ENCODE measurements at places on chromosomes 7 and 10.

GRCh38 chr7:119271147-119271779, 1001.7 kb upstream of the KCND2 start:
- DNase-seq: peak; percentile 5

GRCh38 chr10:95517536-95518454, 43.4 kb downstream of the SORBS1 start:
- DNase-seq: no peak

DNA sequence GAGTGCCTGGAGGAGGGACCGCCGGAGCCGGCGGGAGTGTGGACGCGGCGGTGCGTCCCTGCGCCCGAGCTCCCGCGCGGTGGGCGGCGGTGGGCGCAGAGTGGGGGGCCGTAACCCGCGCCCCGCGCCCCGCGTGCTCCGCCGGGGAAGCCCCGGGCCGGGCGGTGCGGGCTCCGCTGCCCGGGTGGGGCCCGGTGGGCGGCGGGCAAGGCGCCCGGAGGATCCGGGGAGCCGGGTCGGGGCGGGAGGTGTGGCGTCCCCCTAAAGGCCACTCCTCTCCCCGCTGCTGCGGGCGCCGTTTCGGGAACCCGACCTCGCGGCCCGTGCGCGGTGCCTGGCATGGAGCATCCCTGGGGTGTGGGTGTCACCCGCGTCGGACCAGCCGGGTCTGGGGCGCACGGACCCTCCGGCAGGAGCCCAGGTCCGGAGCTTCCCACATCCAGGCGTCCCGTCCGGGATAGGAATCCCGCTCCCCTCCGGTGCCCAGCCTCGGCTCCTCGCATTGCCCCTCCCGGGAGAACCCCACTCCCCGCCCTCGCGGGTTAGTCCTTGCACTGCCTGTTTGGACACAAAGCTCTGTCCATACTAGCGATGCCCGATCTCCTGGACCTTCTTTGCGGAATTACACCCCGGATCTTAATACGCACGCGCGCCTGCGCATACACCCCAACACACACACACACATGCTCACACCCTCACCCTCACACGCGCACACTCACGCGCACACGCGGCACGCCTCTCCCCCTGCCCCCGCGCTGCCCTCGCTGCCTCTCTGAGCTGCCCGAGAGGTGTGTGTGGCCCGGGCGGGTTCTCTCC, 723 bp downstream of the MTURN start:
- DNase-seq: peak; percentile 58

- no peak for DNase-seq
Measured at GRCh38 chr7:30888747-30889146, 22.9 kb upstream of the AQP1 start.

- DNase-seq: no peak
Measured at GRCh38 chr10:14235566-14236195, 95.0 kb downstream of the FRMD4A start.

DNA sequence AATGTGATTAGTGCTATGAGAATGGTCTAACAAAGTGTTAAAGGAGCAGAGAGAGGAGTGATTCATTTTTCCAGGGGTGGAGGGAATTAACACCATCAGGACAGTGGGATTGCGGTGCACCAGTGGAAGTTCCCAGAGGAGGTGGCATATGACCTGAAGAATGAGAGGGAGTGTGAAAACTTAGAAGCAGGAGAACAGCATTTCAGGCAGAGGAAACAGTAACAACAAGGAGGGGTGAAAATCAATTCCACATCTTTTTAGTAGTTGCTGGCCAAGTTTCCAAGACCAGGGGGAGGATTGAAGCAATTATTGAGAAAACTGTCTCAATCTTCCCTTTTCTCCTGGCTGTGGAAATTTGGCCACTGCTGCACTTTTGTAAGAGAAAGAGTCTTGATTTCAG, 23.7 kb upstream of the CCDC172 start:
- DNase-seq: no peak

GRCh38 chr10:78934532-78934898, 134.3 kb upstream of the ZMIZ1 start:
- DNase-seq: no peak

DNA sequence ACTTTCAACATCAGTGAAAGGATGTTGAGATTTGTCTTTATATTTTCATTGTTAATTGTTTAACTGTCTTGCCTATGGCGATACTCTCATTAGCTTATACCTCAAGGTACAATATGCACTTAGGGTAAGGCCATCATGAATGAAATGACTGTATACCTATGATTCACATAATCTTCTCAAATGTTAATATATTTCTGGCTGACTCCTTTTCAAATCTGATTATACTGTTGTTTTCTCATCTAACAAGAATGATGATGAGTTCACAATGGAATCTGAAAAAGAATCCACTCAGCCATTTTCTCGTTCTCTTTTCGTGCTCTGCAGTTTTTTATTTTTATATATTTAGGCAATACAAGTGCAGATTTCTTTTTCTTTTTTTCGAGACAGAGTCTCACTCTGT, 159.1 kb downstream of the ARHGAP12 start:
- no peak for DNase-seq

DNA sequence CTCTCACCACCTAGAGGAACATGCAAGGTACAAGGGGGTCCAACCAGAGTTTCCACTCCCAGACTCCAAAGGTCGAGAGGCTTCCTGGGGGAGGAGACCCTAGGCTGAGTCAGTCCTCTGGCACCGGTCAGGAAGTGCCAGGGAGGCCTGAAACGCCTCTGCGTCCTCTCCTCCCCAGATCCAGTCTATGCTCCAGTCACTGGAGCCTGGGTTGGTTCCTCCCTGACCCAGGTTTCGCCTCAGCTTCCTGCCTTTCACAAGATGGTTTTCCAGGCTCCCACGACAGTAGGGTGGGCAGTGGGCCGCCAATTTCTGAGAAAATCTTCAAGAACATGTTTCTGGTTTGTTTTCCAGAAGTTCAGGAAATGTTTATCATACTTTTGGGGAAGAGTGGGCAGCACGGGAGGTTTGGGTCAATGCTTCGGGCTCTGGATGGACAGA, 30.0 kb downstream of the DUSP5 start:
- DNase-seq: no peak

DNA sequence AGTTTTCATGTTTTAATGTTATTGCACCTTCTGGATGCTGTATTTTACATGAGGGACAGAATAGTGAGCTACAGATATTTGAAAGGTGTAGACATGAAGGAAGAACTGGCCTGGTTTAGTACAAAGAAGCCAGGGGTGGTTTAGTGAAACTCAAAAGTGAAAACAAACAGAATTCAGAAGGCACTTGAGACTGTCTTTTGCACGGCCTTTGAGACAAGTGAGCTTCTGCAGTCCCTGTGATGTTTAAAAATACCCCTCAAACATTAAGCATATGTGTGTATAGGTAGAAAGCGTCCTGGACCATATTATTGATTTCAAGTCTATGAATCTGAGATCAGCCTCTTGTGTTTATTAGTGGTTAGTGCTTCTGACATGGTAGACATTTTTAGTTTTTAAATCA, 118.9 kb downstream of the CDK14 start:
- peak; percentile 67 for DNase-seq

DNA sequence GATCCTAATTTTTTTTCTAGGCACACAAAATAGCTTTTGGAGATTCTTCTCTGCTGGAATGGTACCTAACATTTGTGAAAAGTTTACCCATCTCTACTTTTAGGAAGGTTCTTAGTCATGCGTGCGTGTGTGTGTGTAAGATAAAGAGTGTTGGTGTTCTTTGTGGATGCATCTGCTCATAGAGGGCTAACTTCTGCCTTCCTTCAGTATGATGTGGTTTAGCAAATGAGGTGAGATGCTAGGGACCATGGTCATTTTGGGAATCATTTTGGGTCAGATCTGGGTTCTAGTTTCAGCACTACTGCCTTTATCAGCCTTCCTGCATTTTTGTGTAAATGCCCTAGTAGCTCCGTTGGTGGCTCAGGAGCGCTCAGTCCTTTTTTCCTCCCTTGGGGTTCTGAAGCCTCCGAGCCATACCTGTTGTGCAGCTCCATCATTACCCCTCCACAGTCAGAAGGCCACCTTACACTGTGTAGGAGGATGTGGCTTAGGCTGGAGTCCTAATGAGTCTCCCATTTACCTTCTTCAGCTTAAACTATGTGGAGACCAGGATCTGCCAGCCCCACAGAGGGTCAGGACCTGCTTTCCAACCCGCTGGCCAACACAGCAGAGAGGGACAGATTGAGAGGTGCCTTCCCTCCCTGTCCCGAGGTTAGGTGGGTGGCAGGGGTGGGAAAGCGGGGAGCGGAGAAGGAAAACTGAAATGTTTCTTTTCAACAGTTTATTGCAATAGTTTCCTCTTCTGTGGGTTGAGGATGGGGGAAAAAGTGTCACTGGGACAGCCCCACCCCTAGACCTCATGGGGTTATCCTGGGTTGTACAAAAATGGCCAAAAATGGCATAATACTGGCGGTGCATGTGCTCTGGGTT, 31.2 kb downstream of the TSPAN14 start:
- no peak for DNase-seq

DNA sequence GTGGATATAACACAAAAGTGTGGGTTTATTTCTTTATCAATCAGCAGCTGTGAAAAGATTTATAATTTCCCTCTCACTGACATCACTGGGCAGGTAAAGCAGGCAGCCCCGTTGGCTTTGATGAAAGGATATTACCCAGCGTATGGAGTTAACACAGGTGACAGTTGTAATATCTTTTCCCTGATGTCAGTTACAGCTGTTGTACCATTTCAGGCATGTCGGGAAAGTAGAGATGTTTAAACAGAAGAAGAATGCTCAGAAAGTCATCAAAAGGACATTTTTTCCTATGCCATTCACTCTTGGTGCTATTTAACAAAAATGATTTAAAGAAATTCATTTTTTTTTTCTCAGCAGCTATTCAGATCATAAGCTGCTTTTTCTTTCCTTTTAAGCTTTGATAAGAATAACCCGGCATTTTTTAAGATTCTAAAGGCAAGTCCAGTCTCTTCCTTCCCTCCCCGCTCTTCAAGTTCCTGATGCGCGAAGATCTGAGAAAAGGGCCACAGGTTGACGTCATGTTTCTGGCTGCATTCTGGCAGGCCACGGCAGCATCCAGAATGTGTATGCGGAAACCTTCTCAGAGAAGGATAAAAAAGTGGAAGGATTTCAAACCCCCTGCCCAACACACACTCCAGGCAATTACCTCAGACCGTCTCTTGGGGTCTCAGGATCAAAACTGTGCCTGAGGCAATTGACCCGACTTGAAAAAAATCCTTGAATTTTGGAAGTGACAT, 32.5 kb upstream of the ADAM12 start:
- DNase-seq: no peak

GRCh38 chr10:129993621-129994020, 29.5 kb upstream of the EBF3 start:
- no peak for DNase-seq

DNA sequence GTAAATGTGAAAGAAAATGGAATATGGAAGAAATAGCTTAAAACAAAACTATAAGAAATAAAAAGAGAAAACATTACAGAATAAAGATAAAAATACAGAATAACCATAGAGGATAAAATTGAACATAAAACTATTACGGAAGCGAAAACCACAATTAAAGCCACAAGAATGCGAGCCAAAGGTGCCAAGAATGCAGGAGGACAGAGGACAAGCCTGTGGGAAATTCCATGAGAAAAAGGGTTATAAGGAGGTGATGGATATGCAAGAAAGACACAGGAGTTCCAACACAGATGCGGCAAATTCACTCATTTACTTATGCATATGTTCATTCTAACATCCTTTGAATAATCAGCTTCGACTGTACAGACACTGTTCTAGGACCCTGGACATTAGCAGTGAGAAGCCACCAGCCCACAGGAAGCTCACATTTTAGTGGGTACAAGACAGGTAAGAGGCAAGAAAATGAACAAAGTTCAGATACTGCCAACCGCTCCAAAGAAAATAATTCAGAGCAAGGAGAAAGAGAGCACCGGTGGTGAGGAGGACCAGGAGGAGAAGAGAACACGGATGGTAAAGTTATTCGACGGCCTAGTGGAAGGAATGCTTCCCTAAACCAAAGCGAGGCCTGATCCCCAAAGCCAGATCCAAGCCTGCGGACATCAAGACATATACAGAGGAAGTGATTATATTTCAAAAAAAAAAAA, 213.7 kb upstream of the MGMT start:
- DNase-seq: no peak

DNA sequence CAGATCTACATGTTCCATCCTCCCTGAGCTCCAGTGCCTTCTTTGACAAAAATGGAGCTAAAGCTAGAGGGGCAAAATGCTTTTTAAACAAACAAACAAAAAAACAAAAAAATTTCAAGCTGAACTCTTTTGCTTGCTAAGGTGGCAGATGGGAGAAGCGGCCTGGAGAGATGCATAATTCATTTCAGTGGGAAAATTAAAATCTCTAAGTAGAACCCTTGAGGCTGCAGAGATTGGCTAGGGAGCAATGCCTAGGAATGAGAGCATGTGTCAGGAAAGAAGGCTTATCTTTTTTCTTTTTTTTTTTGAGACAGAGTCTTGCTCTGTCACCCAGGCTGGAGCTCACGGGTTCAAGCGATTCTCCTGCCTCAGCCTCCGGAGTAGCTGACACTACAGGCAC, 46.4 kb upstream of the SAMD8 start:
- DNase-seq: no peak

GRCh38 chr10:91198781-91199180, 21.7 kb upstream of the PCGF5 start:
- DNase-seq: peak; percentile 77

DNA sequence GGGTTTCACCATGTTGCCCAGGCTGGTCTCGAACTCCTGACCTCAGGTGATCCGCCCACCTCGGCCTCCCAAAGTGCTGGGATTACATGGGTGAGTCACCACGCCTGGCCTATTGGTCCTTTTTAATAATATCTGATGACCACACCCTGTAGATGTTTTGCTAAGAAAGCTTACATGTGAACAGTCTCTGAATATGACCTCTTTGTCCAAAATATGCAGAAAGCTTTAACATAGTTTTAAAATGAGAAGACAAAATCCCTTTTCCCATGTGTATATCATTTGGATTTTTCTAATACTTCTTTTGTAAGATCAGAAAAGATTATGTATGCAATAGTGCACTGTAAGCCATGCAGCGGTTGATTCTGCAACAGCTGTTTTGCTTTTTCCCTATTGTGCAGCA, 38.5 kb downstream of the MCU start:
- DNase-seq: no peak

GRCh38 chr10:123689880-123690279, 23.7 kb downstream of the GPR26 start:
- DNase-seq: no peak

DNA sequence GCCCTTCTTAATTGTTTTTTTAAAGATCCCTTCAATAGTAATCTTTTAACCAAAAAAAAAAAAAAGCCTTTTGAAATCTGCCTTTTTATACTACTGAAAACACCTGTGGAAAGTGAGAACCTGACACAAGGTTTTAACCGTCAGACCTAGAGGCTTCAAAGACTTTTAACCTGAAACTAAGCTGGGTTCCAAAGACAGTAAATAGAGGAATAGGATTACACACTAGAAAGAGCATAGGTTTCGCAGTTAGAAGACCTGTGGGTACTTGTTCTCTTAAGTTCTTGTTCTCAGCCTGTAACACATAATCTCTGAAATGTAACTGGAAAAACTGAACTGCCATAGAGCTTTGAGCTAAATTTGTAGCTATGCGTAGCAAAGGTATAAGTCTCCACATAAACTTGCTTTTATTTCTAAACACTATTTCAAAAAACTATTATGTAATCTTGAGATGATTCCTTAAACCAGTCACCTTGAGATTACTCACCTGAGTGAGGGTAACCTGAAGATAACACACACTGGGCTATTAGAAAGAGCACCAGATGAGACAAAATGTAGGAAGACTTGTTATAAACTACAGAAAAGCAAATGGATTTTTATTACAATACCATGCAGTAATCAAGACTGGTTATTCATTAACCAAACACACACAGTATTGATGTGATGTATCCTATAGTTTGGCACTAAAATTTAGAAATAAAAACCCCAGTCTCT, 196.6 kb upstream of the FRMD4A start:
- DNase-seq: peak; percentile 47
